ENCODE measurements at places on chromosomes 2 and 18. TPM values are rescaled to one million over a fixed set of nuclear protein-coding genes. Genes with fewer than 3 reads are reported as not detected.
A peak's percentile ranks its signal among the peaks of the same experiment; 100 is the strongest.

DNA sequence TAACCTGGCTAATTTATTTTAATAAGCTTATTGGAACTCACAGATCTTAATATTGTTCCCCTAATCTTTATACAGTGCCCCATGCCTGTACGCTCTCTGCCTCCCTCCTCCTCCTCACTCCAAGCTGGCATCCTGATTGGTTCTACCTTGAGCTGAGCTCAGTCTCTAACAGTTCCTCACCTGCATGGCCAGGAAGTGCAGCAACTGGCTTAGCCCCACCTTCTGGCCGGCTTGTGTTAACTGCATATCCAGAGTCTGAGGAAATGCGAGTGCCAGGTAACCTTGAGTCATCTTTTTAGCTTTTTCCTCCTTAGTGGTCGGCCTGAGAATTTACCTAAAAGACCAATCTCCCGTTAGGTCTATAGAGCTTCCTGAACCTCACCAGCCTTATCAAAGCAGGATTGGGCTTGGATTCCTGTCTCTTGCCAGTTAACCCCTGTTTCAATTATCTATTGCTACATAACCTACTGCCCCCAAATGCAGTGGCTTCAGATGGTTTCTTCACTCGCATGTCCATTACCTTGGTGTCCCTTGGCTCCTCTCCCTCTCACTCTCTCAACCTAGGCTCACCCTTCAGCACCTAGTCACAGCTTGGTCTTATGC is 89.5 kb upstream of the STK39 start:
- no peaks in the 10 kb centered on the region for H3K27me3 ChIP-seq
- DNase-seq = peak; percentile 77
- no peaks in the 10 kb centered on the region for H3K4me1 ChIP-seq
- no peak overlapping the region for H3K27ac ChIP-seq
- H3K4me3 ChIP-seq = no peak overlapping the region

- H3K36me3 ChIP-seq = peaks cover 20% of the 10 kb centered on the region
- H3K4me1 ChIP-seq = no peaks in the 10 kb centered on the region
- no peak overlapping the region for H3K4me3 ChIP-seq
- H3K27ac ChIP-seq = no peak overlapping the region
Measured at GRCh38 chr2:21033237-21034155, 10.4 kb downstream of the APOB start.

DNA sequence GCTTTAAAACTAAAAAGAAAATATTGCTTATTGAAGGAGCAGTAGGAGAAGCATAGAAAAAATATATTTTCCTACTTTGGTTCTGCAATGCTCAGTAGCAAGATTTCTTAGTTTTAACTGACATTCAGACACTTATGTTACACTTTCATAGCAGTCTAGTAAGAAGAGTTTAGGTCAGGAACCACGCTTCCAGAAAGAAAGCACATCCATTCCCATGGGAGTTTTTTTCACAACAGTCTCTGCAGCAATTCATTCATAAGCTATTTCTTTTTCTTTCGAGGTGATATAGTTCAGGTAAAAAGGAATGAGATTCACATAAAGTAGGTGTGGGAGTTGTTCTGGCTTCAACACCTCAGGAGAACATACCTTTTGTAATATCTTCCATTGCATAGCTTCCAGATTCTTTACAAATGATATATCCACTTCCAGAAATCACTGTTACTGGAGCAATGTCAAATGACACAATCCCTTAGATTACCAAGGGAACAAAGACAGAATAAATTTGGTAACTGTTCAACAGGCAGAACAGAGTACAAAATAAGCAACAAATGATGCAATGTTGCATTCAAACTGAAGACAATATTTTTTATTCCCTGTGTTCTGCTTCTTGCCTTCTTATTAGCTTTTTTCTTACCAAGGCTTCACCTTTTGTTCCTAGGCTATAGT is 95.2 kb upstream of the GULP1 start:
- H3K4me3 ChIP-seq = no peak overlapping the region
- DNase-seq = no peak
- H3K4me1 ChIP-seq = no peaks in the 10 kb centered on the region
- no peaks in the 10 kb centered on the region for H3K27me3 ChIP-seq
- H3K27ac ChIP-seq = no peak overlapping the region

GRCh38 chr18:13446024-13446423 is 227.5 kb downstream of the LDLRAD4 start:
- H3K4me3 ChIP-seq = no peak overlapping the region
- no peaks in the 10 kb centered on the region for H3K4me1 ChIP-seq
- H3K27ac ChIP-seq = no peak overlapping the region

DNA sequence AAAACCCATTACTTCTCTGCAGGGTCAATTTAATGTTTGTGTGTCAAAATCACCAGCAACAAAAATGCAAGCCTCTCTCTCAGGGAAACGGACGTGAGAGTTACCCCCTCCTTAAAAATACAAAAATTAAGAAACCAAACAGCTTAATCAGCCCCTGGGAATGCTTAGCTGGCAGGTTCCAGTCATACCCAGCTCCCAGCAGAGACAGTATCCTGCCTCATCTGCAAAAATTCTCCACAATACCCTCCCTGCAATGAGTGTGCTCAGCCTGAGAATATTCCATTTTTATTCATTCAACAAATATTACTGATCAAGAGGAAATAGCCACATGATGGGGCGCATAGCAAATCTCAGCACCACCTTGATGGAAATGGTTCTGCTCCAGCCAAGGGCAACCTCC is 36.3 kb downstream of the ST8SIA5 start:
- no peak overlapping the region for H3K27ac ChIP-seq
- H3K4me3 ChIP-seq = no peak overlapping the region
- DNase-seq = no peak
- H3K27me3 ChIP-seq = no peaks in the 10 kb centered on the region

- no peaks in the 10 kb centered on the region for H3K27me3 ChIP-seq
- H3K36me3 ChIP-seq = no peaks in the 10 kb centered on the region
- no peaks in the 10 kb centered on the region for H3K4me1 ChIP-seq
- no peak for DNase-seq
Measured at GRCh38 chr2:134253804-134254203, at the start of gene MGAT5. Gene MGAT5, plus strand, starts transcription at chr2:134254072. Its CDS starts 332 bp downstream, at chr2:134254404.

DNA sequence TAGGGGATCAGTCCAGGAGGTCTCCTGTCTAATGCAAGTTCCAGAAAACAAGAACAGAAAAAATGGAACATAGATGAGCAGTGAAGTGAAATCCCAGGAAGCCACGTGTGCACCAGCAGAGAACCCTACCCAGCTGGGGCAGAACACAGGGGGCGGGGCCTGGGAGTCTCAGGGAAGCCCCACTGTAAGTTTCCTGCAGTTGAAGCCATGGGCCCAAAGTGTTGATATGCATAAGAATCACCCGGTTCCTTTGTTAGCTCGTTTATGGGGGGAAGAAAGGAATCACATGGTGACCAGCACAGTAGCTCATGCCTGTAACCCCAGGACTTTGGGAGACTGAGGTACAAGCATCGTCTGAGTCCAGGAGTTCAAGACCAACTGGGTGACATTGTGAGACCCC is 131.3 kb downstream of the INO80D start:
- H3K27me3 ChIP-seq = no peaks in the 10 kb centered on the region
- no peaks in the 10 kb centered on the region for H3K4me1 ChIP-seq
- DNase-seq = no peak
- H3K4me3 ChIP-seq = no peak overlapping the region

GRCh38 chr18:37634516-37634915 is 68.9 kb upstream of the CELF4 start:
- no peak for DNase-seq
- no peak overlapping the region for H3K27ac ChIP-seq
- no peak overlapping the region for H3K4me3 ChIP-seq
- H3K27me3 ChIP-seq = no peaks in the 10 kb centered on the region
- H3K4me1 ChIP-seq = no peaks in the 10 kb centered on the region

GRCh38 chr2:64700133-64700809 is 46.6 kb upstream of the SERTAD2 start:
- H3K27ac ChIP-seq = no peak overlapping the region
- H3K4me1 ChIP-seq = peaks cover 26% of the 10 kb centered on the region
- no peak overlapping the region for H3K4me3 ChIP-seq
- H3K36me3 ChIP-seq = no peaks in the 10 kb centered on the region

DNA sequence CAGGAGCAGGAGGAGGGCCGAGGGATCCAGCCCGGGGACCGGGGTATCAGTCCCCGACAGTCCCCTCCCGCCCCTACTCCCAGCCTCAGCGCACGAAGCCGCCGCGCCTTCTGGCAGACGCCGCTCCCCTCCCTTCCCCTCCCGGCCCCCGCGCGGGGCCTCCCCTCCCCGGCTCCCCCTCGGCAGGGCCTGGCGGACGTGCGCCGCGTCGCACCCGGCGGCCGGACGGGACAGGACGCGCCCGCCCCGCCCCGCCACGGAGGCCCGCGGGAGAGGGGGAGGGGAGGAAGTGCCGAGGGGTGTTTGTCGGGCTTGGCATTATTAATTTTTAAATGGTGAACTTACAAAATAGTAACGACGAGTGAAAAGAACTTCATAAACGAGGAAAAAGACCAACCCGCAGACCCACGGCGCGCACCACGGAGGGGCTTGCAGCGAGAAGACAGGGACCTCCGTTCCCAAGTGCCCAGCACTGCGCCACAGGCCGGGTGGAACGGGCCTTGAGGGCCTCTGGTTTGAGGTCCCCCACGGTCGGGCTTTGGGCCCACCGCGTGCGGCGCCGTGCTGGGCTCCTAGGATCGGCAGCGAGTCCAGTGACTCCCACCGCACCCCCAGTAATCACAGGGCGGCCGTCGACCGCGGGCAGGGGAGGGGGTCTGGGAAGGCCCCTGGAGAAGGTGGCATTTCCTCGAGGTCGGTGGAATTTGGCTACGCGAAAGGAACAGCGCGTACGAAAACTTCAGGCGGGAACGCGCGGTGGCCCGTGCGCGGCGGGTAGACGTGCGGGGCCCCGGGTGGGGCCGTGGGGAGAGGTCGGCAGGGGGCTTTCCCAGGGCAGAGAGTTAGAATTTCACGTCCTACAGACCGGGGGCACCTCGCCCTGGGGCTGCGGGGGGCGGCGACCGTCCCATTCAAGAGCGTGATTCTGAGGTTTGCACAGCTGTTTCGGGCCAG is 954 bp upstream of the CTDSP1 start:
- DNase-seq = peak; percentile 84
- no peaks in the 10 kb centered on the region for H3K27me3 ChIP-seq
- H3K27ac ChIP-seq = peak overlapping the region; percentile 98
- peak overlapping the region; percentile 77 for H3K4me3 ChIP-seq

DNA sequence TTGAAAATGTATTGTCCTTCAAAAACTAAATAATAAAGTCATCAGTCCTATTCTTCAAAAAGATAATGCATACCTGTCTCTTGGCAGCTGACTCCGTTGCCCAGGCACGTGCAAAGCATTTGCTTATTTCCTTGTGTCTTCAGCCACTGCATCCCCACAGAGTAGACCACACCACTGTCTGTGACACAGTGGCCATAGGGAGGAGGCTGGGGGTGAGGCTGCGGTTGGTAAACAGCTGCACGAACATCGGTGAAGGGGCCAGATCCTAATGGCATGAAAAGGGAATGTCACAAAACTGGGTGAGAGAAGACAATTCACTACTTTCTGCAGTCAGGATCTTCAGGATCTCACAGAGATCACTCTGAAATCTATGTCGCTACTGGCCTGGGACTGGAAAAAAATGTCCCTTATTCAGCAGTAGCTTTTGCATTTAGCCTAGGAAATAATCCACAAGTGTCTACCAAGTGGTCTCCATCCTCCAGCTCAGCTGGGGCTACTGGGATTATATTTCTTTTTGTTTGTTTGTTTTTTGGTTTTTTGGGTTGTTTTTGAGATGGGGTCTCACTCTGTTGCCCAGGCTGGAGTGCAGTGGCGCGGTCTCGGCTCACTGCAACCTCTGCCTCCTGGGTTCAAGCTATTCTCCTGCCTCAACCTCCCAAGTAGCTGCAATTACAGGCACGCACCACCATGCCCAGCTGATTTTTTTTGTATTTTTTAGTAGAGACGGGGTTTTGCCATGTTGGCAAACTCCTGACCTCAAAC is 10.7 kb downstream of the FN1 start:
- H3K27ac ChIP-seq = peak overlapping the region; percentile 41
- H3K36me3 ChIP-seq = peaks cover 10% of the 10 kb centered on the region
- no peaks in the 10 kb centered on the region for H3K27me3 ChIP-seq
- peaks cover 49% of the 10 kb centered on the region for H3K4me1 ChIP-seq

DNA sequence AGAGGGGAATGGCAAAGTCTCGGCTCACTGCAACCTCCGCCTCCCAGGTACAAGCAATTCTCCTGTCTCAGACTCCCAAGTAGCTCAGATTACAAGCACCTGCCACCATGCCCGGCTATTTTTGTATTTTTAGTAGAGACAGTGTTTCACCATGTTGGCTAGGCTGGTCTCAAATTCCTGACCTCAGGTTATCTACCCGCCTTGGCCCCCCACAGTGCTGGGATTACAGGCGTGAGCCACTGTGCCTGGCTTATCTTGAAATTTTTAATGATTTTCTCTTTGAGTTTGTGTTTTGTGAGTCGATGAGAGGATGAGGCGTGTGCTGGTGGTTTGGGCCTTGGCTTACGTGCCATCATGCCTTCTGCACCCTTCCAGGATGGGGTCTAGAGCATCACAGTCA is 101.3 kb upstream of the ST3GAL5 start:
- H3K27me3 ChIP-seq = no peaks in the 10 kb centered on the region
- DNase-seq = no peak
- H3K36me3 ChIP-seq = no peaks in the 10 kb centered on the region
- no peak overlapping the region for H3K27ac ChIP-seq

GRCh38 chr18:50639711-50640110 is 79.8 kb downstream of the MAPK4 start:
- H3K36me3 ChIP-seq = no peaks in the 10 kb centered on the region
- H3K4me3 ChIP-seq = no peak overlapping the region
- no peak for DNase-seq
- H3K4me1 ChIP-seq = no peaks in the 10 kb centered on the region

DNA sequence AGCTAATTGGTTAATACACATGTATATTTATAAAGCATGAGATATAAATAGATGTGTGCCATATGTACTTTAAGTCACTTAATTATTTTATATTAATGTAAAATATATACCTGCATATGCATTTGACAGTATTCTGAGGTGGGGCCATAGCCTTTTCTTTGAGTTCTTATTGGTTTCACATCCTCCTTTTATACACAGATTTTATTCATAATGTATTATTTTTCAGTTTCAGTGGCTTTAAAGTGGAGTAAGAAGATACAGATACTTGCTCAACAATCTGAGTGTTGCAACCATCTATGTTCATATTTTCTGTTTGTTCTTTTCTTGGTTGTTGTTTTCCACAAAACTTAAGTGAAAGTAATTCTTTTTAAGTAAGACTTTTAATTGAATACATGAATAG is 436.5 kb downstream of the RND3 start:
- no peak for DNase-seq
- H3K27ac ChIP-seq = no peak overlapping the region
- H3K27me3 ChIP-seq = no peaks in the 10 kb centered on the region
- no peaks in the 10 kb centered on the region for H3K36me3 ChIP-seq
- peaks cover 2% of the 10 kb centered on the region for H3K4me1 ChIP-seq

DNA sequence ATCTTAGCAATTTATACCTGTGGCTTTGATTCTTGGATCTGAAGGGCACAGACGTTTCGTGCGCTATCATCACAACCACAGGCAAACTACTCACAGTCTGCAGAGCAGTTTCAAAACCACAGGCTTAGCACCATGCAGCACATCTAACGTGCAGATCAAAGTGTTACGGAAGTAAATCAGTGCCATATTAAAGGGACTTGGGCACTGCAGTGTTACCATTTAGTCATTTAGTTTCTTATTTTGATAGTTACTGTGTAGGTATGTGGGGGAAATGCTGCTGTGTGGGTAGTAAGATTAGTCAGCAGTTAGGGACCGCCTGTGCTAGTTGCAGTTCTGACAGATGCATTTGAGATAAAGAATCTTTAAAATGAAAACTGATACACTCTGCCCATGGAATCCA is 384.0 kb downstream of the NBAS start:
- H3K27me3 ChIP-seq = no peaks in the 10 kb centered on the region
- no peak overlapping the region for H3K27ac ChIP-seq
- H3K36me3 ChIP-seq = no peaks in the 10 kb centered on the region
- no peaks in the 10 kb centered on the region for H3K4me1 ChIP-seq
- no peak overlapping the region for H3K4me3 ChIP-seq

ACVR1C gene
- 2.1 TPM for total RNA-seq

IL1RL2 gene
- not detected for total RNA-seq

SCN3A gene
- not detected for total RNA-seq

IL36G gene
- not detected for total RNA-seq

MAL gene
- not detected for total RNA-seq
